Hepatic stellate cell (primary cell): ENCODE measurements at places on chromosomes 1 and 21.
A peak's percentile ranks its signal among the peaks of the same experiment; 100 is the strongest.

DNA sequence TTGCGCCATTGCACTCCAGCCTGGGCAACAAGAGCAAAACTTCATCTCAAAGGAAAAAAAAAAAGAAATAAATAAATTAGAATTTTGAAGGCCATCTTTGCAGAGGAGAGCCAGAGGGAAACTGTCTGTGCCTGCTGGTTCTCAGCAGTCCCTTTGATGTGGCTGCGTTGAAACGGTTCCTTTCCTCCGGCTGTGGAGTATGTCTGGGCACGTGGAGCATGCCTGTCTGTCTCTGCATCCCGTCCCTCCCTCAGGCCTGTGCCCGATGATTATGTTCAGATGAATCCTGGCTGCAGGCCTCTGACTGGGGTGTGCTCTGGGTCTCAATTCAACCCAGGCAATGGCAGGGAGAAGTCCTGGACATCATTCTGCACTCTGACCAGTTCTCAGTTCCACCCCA is 33.4 kb downstream of the KIAA1614 start:
- DNase-seq: no peak

DNA sequence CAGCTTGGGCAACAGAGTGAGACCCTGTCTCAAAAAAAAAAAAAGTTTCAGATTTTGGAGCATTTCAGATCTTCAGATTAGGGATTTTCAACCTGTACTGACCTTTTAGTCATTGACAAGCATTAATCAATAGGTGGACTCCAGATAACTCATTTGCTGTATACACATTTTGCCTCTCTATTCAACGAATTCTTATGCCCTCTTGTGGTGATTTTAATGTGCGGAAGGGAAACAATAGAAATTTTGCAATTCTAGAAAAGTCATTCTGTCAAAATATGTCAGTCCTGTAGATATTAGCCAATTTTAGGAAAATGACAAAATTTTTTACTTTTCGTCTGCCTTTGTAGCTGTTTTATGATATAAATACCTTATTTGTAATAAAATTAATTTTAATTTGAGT is 11.6 kb upstream of the OR2G2 start:
- DNase-seq: peak; percentile 5

DNA sequence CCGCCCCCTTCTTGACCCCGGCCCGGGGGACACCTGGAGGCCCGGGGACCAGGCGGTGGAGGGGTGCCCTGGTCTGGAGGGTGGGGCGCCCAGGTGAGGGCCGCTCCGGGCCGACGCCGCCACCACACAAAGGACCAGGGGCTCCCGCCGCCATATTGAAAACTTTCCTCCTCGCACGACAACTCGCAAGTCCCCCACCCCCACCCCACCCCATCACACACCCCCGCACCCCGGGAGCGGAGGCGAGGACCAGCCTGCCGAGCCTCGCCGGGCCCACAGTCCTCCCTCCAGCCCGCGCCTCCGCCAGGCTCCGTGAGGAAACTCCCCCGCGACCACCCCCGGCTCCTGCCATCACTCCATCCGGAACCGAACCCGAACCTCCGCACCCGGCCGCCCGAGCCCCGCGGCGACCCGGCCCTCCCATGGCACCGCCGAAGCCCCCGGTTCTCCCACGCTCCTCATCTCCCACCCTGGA is 733 bp downstream of the KDM5B start:
- DNase-seq: peak; percentile 82

- no peak for DNase-seq
Observed at GRCh38 chr1:236149696-236150228, 7.4 kb downstream of the GPR137B start.

DNA sequence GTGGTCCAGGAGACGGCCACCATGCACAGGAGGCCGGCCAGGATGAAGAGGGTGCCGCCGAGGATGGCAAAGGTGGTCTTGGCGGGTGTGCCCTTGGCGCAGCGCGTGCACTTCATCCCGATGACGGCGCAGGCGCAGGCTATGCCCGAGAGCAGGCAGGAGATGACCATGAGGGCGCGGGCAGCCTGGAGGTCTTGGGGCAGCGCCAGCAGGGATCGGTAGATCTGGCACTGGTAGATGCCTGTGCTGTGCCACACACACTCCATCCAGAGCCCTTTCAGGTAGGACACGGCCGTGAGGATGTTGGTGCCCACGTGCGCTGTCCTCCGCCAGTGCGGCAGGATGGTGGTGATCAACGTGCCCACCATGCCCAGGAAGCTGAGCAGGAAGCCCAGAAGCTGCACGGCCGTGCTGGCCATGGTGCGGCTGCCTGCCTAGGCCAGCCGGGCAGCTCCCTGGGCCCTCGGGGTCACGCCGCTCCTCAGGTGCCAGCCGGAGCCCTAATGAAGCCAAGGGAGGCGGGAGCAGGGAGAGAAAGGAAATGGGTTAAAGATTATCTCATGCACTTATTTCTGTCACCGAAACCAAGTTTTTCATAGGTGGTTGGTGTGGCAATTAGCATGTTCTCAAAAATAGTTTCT is 18.5 kb downstream of the CLDN14 start:
- no peak for DNase-seq

DNA sequence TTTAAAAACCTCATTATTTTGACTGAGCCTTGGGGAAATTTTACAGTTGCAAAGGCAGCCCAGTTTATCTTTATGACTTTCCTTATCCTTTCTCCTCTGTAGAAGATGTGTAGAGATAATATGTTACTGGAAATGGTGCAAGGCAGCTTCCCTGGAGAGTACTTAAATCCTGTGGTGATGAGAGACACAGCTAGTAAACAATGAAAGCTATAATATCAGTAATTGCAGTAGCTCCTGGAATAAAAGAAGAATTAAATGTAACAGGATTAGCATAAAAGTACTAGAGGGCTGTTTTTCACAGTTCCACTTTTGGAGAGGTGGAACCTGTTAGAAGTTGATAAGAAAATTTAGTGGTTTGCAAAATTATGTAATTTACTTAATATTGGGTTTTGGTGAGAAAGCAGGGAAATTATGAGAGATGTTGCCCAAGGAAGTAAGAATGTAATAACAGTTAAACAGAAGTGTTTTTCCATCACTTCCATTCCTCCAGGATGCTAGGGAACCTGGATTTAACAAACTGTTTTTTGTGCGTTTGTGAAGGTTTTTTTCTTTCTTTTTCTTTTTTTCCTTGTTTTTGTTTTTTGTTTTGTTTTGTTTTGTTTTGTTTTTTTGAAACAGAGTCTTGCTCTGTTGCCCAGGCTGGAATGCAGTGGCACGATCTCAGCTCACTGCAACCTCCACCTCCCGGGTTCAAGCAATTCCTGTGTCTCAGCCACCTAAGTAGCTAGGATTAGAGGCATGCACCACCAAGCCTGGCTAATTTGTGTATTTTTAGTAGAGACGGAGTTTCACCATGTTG is 15.7 kb upstream of the EDEM3 start:
- DNase-seq: no peak

- DNase-seq: no peak
Observed at GRCh38 chr1:16161717-16162116, 5.8 kb upstream of the EPHA2 start.

DNA sequence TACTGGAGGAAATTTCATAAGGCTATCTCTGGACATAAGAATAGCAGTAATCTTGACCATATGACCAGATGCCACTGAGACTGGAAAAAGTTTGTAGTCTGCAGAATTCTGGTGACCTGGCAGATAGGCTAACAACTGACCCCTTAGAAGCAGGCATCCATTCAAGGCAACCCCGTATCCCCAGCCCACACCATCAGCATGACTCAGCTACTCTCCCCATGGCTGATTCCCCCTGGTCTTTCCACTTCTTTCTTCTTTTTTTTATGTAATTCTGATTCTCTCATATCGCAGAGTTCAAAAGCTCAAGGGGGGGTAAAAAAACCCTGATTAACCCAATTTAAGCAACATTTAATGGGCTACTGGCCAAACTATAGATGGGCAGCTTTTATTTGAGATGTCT is 243.1 kb downstream of the ZNF648 start:
- DNase-seq: no peak

- no peak for DNase-seq
Observed at GRCh38 chr1:89957107-89957506, 37.8 kb upstream of the ZNF326 start.

DNA sequence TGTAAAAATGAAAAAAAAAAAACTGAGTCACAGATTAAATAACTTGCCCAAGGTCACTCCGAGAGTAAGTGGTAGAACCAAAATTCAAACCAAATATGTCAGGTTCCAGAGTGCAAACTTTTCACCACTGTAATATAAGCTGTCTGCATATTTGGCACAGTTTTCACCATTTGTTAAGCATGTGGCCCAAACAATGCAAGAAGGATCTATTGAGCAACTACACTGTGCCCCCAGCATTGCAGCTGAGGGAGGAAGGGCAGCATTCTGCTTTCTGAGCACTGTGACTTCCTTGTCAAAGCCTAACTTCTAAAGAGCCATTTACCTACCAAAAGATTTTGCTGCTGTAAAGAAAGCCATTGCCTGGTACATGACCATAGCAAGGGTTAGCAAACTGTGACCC is 133.4 kb downstream of the SYT2 start:
- DNase-seq: no peak

DNA sequence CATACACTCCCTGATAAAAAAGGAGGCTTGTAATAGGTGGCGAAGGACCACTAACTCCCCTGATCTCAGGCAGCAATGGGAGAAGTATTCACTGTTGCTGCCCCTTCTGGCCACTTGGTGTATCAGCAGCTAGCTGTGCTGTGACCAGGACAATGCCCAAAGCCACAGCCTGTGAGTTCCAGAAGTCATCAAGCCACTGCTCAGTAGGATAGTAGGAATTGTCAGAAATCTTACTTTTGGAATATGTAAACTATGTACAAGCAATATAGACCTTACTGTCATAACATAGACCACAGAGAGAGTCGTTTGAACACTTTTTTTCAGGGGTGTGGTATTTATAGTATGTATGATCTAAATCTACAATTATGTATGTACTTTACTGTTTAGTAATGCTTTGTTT is 248.3 kb upstream of the CAMK1G start:
- peak; percentile 23 for DNase-seq

DNA sequence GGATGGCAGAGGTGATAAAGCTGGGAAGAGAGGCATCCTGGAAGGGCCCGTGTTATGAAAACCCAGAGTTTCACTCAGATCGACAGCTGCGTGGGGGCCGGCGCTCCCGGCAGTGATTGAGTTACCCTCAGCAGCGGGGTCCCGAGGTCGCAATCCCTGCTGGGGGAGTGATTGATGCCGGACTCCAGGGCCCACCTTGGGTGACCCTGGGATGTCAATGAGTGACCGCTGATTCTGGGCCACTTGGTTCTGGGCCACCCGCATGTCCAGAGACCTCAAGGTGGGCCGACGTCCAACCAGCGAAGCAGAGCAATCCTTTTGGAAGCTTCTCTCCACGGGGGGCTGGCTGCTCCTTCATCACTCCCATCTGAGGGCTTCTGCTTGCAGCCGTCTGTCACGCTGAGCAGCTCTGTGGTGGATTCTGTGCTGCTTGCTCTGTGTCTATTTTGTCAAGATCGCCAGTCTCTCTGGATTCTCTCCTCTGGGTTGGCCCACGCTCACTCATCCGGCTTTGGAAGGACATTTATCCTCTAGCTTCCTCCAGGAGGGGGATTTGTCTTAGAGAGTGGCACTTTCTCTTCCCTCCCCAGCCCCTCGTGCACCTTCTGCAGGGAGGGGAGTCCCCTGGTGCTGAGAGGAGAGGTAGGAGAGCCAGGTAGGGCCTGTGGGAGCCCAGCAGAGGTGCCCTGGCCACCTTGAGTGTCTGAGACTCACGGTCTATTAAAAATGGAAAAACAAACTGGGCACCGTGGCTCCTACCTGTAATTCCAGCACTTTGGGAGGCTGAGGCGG is 110.9 kb upstream of the C1orf174 start:
- DNase-seq: no peak

- DNase-seq: no peak
Observed at GRCh38 chr1:96912248-96912647, 190.7 kb downstream of the PTBP2 start.

GRCh38 chr1:2381741-2382620 is 9.4 kb downstream of the MORN1 start:
- DNase-seq: peak; percentile 99

DNA sequence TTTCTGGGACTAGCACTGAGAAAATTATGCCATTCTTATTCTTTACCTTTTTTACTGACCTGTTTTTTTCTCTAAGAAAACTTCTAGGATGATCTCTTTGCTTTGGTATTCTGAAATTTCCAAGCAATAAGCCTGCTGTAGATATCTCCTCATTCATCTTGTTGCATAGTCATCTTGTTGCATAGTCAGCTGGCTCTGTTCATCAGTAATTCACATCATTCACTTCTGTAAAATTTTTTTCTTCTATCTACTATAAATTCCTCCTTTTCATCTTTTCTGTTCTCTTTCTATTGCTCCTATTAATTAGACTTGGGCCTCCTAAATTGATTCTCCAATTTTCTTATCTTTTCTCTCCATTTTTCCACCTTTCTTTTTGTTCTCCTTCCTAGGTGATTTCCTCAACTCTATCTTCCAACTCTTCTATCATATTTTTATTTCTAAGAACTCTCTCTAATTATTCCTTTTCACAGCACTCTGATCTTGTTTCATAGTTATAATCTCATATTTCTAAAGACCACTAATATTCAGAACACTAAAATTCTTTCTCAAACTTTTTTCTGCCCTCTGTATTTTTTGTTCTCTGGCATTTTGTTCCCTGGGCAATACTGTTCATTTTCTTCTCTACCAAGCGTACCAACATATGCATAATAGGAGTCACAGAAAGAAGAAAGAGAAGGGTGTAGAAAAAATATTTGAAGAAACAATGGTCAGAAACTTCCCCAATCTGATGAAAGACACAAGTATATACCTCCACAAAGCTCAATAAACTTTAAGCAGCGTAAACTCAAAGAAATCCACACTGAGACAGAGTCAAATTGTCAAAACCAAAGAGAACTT is 17.7 kb downstream of the TUT4 start:
- peak; percentile 25 for DNase-seq

DNA sequence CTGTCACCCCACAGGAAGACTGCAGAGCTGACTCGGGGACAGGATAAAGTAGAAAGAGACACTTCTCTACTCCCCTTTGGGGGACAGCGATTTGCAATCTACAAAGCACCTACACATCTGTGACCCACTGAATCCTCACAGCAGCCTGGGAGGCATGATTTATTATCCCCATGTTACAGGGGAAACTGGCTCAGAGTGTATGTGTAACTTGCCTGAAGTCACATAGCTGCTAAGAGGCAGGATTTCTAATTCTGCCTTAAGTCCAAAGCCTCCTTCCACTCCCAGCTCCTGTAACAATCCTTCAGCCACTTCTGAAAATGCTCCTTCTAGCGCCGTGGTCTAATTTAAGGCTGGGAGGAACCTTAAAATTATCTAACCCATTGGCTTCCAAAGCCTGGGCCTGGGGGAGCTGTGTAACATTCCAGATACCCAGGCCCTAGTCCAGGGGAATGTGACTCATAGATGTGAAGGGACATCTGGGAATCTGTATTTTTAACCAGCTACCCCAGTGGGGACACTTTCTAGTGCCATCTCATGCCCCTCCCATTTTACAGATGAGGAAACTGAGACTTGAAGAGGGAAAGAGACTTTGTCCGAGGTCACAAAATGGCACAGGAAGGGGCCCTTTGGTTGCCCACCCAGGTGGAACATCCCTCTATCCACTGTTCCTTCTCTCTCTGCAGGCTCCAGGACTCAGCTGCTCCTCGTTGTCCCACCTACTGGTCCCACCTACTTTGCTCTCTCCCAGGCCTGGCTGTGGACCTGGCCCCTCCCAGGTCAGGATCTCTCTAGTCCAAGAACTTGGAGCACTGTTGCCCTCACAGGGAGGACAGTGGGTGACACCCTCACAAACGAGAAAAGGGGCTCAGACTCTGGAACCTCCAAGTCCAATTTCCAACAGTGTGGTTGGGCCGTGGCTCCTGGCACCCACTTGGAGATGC is 48.9 kb downstream of the AHDC1 start:
- no peak for DNase-seq
